Left kidney (tissue), 8 donors: ENCODE measurements at places on chromosomes 3 and 15. TPM values are rescaled to one million over a fixed set of nuclear protein-coding genes. Genes with fewer than 3 reads are reported as not detected.
A peak's percentile ranks its signal among the peaks of the same experiment; 100 is the strongest.

DNA sequence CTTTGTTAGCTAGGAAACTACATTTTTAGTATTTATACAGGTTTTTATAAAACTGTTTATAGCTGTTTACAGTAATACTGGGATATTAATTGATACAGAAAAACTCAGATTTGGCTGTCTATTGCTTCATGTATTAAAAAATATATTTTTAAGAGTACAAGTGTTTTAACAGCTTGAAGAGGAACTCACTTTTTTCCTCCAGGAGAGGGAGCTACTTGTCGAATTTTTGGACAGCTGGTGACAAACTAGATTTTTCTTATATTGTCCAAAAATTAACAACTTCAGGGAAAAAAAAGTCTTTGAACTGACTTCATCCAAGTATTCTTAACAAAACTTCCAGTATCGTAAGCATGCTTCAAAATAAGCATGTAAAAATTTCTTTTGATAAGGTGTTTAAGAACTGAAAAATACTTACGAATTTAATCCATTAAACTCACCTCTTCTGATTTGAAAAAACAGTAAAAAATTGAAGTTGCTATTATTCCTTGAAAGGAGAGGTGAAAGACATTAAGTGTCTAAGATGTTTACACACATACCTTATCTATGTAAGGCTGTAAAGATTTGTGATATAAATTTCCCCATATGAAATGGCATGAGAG is 4.0 kb downstream of the DIPK2A start:
- DNase-seq, result peak; percentile 60

- no peak for DNase-seq
These were observed 17.1 kb downstream of the CHST13 start for GRCh38 chr3:126540951-126541627.

The SPTBN5 gene
- polyA plus RNA-seq, result 2.8 TPM

- DNase-seq, result no peak
These were observed 148.1 kb downstream of the WDR72 start for GRCh38 chr15:53611145-53611920.

The PODXL2 gene
- polyA plus RNA-seq, result 44.6 TPM

GRCh38 chr15:51620641-51621040 is 1.9 kb downstream of the DMXL2 start:
- no peak for DNase-seq

GRCh38 chr3:33128706-33129105 is 14.9 kb downstream of the CRTAP start:
- no peak for DNase-seq

The EXD1 gene
- 0.07 TPM for polyA plus RNA-seq

The TMC3 gene
- polyA plus RNA-seq, result 0.17 TPM

GRCh38 chr3:144402430-144402829 is 430.8 kb downstream of the DIPK2A start:
- no peak for DNase-seq

GRCh38 chr3:7696320-7696719 is 805.3 kb upstream of the LMCD1 start:
- no peak for DNase-seq
